Immature natural killer cell (primary cell): ENCODE measurements at places on chromosomes 11 and 22. TPM values are rescaled to one million over a fixed set of nuclear protein-coding genes. Genes with fewer than 3 reads are reported as not detected.

DNA sequence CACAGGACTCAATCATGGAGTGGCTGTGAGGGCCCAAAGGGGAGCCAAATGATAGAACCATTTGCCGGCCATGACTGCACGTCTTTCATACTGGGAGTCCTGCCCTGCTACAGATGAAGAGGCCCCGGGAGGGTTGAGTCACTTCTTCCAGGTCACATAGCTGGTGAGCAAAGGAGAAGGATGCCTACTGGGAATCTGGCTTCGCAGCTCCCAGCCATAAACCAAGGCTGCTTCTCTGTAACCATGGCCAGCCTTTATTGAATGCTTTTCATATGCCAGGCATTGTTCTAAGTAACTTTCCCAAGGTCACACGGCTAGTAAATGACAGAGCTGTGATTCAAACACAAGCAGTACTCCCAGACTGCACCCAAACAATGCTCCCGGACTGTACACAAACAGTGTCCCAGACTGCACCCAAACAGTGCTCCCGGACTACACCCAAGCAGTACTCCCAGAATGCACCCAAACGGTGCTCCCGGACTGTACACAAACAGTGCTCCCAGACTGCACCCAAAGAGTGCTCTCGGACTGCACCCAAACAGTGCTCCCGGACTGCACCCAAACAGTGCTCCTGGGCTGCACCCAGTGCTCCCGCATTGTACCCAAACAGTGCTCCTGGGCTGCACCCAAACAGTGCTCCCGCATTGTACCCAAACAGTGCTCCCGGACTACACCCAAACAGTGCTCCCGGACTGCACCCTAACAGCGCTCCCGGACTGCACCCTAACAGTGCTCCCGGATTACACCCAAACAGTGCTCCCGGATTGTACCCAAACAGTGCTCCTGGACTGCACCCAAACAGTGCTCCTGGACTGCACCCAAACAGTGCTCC lies 89.8 kb downstream of the FBXO7 start:
- DNase-seq: no peak

EXPH5 gene
- 2.6 TPM for polyA plus RNA-seq

GRCh38 chr22:36355362-36355761 lies 32.4 kb downstream of the MYH9 start:
- DNase-seq: no peak

DNA sequence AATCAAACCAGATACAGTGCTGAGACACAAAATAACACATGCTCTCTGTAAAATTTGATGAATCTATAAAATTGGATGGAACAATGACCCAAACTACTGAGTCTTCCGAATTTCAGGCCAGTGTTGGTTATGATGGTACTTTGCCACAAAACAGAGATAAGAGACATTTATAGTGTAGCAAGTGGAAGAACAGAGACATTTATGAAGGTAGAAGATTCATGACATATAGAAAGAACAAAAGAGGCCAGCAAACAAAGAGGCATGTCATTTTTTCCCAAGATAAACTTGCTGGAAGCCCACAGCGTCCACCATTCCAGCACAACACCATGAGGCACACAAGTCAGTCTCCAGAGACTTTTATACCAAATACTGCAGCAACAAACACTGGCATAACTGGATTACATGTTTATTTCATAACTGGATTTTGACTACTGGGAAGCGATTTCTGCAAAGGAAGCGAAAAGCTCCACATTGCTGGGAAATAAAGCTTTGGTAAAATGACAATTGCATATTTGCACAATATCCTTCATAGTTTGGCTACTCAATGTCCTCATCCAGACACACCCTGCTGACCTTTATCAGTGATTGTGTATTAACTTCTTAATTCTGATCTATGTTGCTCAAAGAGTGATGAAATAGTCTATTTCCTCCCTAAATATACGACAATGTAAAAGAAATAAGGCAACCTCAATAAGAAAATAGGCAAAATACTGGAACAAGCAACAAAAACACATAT lies 17.5 kb downstream of the DDI1 start:
- no peak for DNase-seq

GRCh38 chr22:44952863-44953746 lies 56.7 kb downstream of the PHF21B start:
- DNase-seq: no peak

GRCh38 chr11:27433742-27434141 lies 38.8 kb downstream of the LGR4 start:
- no peak for DNase-seq
